Stimulated activated CD4-positive, alpha-beta T cell treated with anti-CD3 and anti-CD28 coated beads, Interleukin-4, amount 100 ng/mL, for 4 hours (primary cell): ENCODE measurements at places on chromosomes 3 and 15.

GRCh38 chr3:189158034-189158433 is 13.7 kb upstream of the TPRG1 start:
- no peak for DNase-seq

- DNase-seq = no peak
Measured at GRCh38 chr15:65259367-65259797, 27.3 kb downstream of the PARP16 start.

DNA sequence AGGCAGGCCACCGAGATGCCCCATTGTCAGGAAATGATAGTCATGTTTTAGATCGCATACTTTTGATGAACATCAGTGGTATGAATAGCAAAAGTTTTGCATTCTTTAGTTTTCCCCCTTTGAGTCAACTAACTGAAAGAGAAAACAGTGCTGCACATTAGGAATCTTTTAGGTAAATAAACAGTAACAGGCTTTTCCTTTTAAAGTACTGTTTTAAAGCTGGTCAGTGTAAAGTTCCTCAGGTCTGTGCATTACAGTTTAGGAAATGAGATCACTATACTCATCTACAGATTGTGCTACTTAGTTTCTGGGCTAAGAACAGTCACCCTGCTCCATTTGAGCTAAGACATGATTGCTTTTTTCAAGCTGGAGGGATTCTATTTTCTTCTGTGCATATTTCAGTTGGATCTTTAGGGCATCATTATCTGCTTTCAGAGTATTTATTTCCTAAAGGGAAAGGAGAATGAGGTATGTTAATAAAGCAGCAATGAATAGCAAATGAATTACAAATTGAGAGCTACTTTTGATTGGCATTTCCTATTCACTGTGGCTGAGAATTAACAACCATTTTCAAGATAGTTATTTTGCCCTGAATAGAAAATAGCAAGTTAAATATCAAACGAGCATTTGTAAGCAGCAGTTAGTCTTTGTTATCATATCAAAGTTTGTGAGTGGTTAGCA is 36.5 kb downstream of the FAM98B start:
- DNase-seq = no peak

- DNase-seq = no peak
Measured at GRCh38 chr3:188721312-188721711, 450.5 kb upstream of the TPRG1 start.

DNA sequence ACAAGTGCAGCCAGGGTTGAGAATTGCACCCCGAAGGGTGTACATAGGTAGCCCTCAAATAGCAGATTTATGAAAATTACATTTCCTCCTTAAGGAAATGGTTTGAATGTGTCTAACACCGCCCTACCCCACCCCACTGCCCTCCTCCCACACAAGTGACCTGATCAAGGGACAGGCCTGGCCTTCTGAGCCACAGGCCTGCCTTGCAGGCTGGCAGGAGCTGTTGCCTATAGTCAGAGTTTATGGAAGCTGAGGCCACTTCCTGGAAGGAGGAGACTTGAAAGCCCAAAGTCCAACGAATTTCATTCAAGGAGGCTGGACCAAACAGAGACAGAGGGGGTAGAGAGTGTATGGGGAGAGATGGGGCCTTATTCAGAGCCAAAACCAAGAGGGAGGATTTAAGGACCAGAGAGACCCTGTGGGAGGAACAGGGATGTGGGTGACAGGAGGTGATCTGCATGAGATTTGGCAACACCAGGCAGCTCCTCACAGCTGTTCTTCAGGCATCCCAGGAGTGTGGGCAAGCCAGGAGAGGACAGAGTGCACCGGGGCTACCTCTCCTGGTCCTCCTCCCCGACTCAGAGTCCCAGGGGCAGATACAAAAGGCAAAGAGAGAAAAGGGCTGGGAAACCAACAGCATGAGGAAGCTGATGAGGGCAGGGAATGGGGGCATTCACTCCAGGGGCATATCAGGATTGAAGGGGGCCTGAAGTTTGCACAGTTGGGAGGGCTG is 100.4 kb upstream of the HES1 start:
- DNase-seq = no peak

- no peak for DNase-seq
Measured at GRCh38 chr3:9914559-9915253, 2.2 kb upstream of the IL17RC start.

DNA sequence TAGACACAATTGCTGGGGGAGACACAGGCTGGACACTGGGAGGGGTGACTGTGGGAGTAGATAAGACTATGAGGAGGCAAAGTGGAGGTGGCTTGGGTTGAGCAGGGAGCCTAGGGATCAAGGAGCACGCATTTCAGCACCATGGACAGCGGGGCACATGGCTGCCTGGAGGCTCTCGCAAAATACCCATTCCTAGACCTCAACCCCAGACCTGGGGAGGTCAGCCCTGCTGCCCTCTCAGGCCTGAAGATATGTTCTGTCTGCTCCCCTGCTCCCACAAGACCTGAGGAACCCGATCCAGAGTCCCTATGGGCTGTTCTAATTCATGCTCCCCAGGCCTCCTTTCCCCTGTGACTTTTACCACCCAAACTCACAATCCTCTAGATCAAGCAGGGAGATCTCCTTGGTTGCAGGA is 16.0 kb upstream of the CPEB1 start:
- DNase-seq = no peak
